ENCODE measurements at places on chromosomes 4 and X.

- DNase-seq = no peak
Measured at GRCh38 chr4:63275491-63275890, 1133.8 kb downstream of the TECRL start.

DNA sequence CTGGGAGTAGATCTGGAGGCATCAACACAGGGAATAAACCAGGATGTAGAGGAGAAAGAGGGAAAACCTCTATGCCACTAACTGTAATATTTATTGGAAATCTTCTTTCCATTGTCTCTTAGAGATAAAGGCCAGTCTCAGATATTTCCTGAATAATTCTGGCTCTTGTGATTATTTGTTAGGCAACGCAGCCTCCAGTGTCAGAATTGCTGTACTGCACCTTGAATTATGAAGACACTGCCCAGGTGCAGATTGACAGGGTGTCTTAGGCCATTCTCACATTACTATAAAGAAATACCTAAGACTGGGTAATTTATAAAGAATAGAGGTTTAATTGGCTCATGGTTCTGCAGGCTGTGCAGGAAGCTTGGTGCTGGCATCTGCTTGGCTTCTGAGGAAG lies 100.7 kb upstream of the ZDHHC15 start:
- no peak for DNase-seq

DNA sequence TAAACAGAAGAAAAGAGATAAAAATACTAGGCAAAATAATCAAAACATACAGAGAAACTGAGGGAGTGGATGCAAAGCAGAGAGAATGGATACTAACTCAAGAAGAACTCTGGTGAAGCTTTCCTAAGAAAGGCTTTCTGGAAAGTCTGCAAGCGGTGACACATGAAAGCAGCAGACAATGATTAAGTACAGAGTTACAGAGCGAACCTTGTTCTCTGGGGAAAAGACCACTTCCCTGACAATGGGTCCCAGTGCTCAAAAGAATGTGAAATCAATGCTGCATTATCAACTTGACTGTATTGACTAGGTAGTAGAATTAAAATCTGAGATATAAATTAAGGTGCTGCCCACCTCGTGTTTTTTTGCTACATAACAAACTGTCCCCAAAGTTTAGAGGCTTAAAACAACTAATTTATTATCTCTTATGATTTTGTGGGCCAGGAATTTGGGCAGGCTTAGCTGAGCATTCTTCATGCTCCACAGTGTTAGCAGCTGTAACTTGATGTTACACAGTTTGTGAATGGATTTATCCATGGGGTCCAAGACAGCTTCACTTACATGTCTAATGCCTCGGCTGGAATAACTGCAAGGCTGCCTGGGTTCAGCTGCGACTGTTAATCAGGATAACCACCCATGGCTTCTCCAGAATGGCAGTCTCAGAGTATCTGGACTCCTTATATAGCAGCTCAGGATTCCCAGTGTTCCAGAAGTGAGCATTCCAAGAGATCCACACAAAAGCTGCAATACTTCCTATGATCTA lies 106.9 kb upstream of the INPP4B start:
- DNase-seq = no peak

DNA sequence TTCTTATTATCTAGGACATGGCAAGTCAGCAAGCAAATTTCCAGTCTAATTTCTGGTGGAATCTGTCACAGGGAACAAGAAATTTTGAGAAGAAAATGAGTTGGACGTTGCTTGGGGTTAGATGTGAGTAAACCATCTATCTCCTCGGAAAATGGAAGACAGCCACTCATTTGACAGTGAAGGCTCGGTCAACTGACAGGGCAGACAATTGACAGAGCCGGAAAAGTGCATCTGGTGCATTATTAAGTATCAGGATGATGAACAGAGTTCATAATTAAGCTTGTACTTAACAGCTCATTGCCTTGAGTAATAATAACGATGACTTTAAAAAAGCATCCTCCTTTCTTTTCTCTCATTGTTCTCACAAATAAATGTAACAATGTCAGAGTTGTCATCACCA lies 168.4 kb downstream of the MAD2L1 start:
- no peak for DNase-seq

DNA sequence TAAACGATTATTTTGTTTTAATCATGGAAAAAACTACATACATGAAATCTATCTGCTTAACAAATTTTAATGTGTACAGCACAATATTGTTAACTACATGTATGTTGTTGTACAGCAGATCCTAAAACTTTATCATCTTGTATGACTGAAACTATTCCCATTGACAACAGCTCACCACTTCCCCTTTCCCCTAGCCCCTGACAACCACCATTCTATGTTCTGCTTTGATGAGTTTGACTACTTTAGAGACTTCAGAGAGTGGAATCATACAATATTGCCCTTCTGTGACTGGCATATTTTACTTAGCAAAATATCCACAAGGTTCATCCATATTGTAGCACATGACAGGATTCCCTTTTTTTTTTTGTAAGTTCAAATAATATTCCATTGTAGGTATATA lies 185.9 kb downstream of the CFAP299 start:
- no peak for DNase-seq

All from activated gamma-delta T cell (primary cell).